ENCODE measurements at places on chromosomes 1 and 21.

GRCh38 chr21:39052718-39053117, 130.5 kb downstream of the PSMG1 start:
- no peak for DNase-seq

DNA sequence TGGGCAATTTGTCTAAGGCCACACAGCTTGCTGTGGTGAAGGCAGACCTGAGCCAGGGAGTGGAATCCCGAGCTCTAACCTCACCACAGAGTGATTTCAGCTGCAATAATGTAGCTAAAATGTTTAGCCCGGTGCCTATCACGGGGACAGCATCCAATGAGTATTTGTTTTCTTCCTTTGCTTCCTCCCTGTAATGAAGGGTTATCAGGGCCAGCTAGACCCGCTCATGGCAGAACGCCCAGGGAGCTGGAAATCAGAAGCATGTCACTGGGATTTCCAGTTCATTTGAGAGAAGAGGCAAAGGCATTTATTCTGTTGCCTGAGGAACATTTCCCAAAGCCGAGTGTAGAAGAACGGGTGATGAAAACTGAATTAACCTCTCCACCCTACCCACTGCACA, 183.1 kb downstream of the ZSCAN20 start:
- no peak for DNase-seq

GRCh38 chr1:221415651-221416050, 326.2 kb downstream of the DUSP10 start:
- DNase-seq, result no peak

GRCh38 chr1:228074954-228075730, 7.4 kb upstream of the ARF1 start:
- no peak for DNase-seq

GRCh38 chr1:18819986-18820790, 39.3 kb downstream of the TAS1R2 start:
- no peak for DNase-seq

- peak; percentile 79 for DNase-seq
These were observed 183.9 kb downstream of the NRIP1 start for GRCh38 chr21:14880922-14881321.
